ENCODE measurements at places on chromosomes 2 and 18.
A peak's percentile ranks its signal among the peaks of the same experiment; 100 is the strongest.

DNA sequence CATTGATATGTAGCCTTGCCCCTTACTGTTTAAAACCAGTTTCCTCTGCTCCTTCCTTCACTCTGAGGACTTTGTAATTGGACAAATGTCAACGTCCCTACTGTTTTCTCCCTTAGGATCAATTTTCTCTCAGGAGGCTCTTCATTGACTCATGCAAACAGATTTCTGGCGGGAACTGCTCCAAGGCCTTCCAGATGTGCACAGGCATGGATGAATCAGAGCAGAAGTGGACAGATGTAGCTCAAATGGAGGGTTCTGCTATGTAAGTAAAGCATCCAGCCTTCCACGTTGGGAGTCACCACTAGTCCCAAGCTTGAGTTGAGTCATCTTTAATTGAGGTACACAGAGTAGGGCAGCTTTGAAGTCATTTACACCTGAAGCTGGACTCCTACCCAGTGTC, 34.1 kb upstream of the ZDBF2 start:
- no peak for DNase-seq

GRCh38 chr18:76588601-76589226, 93.7 kb upstream of the ZNF516 start:
- DNase-seq: no peak

GRCh38 chr18:51531501-51531900, 334.0 kb upstream of the MEX3C start:
- DNase-seq: no peak

DNA sequence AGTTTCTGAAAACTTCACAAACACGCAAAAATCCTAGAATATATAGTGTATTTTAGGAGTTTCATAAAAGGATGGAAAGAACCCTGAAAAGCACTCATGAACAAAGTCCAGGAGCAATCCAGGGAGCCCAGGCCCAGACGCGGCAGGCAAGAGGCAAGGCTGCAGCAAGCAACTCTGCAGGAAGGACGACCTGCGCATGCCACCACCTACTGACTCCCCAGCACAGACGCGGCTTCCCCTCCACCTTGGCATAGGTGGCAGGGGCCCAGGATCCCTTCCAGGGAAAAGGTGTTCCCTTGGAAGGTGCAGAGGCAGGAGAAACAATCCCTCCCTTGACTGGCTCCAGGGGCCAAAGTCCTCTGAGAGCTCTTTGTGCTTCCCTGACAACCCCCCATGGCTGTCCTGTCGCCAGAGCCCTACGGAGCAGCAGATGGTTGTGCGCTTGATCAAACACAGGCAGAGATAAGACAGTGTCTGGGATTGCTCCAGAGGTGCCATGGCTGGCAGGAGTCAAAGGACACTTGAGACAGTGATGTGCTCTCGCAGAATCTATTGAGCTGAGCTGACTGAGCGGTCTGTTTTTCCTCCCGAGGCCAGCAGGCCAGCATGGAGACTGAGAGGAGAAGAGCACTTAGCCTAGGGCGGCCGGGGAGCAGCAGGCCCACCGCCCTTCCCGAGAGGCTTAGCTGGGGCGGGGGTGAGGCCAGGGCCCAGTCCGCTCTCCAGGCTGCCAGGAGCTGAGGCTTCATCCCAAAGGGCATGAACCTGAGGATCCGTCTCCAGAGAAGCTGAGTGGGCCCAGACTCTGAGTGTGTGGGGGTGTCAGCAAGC, 10.8 kb upstream of the AMER3 start:
- no peak for DNase-seq

- no peak for DNase-seq
Observed at GRCh38 chr2:88693911-88694414, 2.5 kb downstream of the RPIA start.

- DNase-seq: no peak
Observed at GRCh38 chr2:71066856-71067255, 1.6 kb upstream of the NAGK start.

DNA sequence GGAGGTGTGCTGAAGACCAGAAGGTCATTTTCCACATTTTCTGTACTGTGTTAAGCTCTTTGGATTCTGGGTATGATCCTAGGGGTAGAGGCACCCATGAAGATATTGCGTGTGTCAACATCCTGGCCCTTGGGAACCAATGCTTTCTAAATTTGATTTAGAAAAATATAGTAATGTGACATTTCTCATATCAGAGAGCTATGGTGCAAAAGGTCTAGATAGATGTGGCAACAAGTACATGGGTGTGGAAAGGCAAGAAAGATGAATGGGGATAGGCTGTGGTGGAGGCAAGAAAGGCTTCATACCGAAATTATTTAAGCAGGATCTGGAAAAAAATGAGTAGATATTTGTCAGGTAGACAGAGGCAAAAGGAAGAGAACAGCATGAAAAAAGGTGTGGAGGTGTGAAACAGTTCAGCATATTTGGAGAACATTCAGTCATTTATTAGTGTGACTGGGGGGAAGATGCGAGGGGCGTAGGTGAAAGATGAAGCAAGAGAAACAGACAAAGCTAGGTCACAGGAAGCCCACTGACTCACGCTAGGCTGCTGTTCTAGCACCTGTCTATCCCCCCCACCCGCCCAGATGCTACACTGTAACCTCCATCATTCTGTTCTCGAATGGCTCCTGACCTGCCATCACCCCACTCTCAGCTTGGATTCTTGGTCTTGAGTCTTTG, 11.7 kb downstream of the DOK1 start:
- DNase-seq: no peak

- DNase-seq: no peak
Observed at GRCh38 chr2:78979380-78980151, 45.9 kb upstream of the REG3G start.

DNA sequence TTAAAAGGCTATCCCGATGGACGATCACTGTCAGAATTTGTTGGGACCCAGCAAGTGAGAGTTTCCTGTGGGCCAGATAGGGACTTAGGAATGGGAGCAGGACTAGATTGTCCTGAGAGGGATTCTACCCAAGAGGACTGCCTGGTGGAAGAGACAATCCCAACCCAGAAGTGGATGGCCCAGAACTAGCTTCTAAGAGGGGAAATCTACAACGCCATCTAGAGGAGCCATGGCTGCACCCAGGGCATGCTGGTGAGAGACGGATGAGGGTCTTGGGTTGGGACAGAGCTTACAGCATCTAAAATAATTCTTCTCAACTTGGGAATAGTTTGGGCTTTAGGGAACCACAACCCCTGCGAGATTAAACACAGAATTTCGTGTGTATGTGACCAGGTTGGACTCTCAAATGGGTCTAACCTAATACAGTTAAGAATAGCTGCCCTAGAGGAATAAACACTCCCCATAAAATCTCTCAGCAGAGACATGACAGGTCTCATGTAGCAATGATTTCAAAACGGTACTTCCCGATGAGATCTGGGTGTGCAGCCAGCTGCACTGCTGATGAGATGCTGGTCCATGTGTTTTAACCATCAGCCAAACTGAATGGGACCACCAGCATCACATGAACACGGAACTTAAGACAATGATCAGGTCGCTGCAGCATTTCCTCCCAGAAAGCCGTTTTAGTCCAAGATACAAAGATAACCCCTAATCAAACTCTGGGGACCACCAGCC, 50.8 kb downstream of the CCBE1 start:
- DNase-seq: no peak

DNA sequence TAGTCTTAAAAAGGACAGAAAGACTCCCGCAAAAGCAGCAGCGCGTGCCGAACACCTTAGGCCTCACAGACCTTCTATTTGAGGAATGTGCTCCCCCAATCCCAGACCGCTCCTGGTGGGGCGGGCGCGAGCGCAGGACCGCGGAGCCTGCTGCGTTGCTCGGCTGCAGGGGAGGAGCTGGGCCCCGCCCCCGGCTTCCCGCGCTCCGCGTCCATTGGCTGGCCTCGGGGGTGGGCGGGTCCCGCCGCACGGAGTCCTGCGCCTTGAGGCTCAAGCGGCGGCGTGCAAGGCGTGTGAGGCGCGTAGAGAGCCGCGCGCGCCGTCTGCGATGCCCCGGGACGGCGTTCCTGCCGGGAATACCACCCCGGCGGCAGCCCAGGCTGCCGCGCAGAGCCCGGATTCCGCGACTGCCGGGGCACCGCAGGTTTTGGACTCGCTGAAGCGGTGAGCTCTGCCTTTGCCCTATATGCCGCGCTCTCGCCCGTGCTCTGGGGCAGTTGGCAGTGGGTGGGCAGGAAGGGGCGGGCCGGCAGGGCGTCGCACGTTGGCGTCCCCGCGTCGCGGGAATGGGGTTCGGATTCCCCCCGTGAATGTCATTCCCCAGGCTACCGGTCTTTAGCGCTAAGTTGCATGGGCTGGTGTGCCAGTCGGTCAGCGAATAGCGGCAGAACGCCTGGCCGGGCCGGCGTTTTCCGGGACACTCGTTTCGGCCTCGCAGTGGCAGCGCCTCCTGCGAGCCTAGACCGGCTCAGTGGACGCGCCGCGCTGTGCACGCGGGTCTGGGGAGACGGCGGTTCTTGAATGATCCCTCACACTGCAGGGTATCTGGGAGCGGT, 49.6 kb upstream of the PAIP2B start:
- DNase-seq: peak; percentile 17

DNA sequence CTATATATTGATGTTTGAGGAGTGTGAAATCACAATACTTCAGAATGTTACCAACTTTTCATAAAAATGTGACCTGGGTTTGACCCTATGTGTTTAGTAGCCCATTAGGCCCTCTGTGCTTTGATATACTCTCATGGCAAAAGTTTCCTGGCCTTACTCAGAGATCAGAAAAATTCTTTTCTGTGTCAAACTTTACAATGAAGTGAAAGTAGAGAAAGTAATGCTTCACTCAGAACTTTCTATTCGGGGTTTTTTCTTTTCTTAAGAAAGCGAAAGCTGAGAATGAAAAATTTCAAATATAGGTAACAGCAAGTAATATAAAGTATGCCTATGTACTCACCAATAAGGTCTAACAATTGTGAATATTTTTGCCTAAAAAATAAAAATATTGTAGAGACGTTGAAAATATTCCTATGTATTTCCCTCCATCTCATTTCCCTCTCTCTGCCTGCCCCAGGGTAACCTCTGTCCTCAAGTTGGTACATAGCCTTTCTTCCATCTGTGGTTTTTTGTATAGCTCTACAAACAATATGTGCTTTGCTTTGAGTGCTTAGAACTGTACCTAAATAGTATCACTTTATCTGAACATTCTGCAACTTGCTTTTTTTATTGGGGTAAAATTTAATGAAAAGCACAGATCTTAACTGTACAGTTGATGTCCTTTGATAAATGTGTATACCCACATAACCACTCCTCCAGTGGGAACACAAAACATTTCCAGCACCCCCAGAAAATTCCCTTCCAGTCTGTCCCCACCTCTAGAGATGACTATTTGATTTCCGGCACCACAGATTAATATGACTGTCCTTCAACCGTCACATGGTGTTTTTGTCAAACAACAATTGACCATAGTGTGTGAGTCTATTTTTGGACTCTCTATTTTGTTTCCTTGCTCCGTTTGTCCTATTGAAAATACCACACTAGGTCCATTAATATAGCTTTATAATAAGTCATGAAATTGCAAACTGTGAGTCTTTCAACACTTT, 10.3 kb upstream of the ACKR3 start:
- no peak for DNase-seq

DNA sequence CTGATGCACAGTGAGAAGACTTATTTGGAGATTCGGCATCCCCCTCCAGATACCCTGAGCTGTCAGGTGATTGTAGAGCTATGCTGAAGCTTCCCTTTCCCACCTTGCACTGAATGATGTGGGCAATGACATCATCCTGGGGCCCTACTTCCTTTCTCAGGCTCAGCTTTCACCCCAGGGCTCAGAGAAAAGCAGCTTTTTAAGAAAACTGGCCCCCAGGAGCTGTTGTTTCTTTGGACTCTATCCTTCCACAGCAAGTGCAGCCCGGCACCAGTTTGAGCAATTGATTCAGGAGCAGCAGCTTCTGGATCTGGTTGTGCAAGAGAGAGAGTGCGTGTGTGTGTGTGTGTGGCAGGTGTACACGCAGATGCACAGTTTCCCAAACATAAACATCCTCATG, 251.3 kb downstream of the ANAPC1 start:
- DNase-seq: no peak

GRCh38 chr2:210503725-210504191, 27.2 kb upstream of the LANCL1 start:
- no peak for DNase-seq

DNA sequence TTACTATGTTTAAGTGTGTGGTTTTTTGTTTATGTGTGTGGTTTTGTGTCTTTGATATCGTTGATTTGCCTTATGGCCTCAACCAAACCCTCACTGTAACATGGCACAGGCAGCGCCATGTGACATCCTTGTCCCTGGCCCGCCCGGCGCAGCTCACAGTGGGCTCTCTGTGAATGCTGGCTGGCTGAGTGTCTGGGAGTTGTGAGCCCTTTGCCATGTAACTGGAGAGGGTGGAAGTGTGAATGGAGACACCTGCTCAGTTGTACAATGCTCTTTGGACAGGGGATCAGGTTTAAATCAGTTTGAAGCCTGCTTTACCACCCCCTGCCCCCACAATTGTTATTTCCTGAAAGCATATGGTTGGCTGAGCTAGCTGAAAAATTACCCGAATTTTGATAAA, 41.8 kb downstream of the TCF7L1 start:
- DNase-seq: no peak

DNA sequence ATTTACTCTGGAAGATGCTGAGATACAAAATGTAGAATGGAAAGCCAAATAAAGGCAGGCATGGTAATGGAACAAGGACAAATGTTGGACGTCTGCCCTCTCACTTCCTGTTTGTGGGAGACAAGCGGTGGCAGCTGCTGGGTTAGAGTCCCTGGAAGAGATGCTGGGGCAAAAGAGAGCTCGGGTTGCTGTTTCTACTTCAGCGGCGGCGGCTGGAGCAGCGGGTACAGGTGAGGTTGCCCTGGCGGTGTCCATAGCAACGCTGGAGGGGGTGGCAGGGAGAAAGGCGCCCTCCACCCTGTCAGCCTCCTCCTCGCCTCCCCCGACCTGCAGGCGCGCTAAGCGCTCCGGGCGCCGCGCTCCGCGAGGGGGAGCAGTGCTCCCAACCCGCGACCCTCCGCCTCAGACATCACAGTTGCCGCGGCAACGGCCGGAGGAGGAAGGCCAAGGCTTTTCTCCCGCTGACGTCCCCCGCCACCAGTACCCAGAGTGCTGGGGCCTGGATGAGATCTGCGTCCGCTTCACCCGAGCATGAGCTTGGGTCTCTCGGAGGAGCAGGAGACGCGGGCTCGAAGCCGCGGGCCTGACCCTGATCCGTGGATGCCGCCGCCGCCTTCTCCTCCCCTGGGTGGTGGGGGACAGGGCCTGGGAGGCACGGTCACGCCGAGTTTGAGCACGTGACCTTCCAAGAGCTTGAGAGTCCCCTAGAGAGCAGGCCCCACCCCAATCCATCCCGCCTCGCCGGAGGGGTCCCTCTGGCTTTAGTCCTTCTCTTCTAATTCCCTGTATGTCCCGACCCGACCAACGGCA, 65.6 kb downstream of the NOL4 start:
- DNase-seq: no peak

- DNase-seq: no peak
Observed at GRCh38 chr2:81324046-81324445, 1019.5 kb upstream of the LRRTM1 start.

DNA sequence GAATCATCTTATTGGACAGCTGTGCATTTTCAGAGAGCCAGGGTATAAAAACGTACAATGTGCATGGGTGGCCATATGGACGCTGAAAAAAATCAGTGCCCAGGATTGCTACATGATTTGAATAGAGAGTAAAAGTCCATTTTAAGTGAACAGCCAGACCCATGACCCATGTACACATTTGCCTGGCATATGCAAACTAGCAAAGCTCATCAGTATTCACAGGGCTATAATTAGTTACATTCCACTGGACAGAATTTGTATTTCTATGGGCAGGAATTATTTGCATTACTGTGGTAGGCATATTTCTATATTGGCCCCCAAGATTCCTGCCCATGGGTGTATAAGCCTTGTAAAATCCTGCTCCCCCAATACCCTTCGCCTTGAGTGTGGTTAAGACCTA, 78.8 kb downstream of the PTH2R start:
- DNase-seq: no peak

GRCh38 chr18:8656232-8656631, 47.0 kb downstream of the RAB12 start:
- DNase-seq: no peak
